ENCODE measurements at places on chromosomes 1 and 21. TPM values are rescaled to one million over a fixed set of nuclear protein-coding genes. Genes with fewer than 3 reads are reported as not detected.

Gene TDRD10
- total RNA-seq, result not detected

DNA sequence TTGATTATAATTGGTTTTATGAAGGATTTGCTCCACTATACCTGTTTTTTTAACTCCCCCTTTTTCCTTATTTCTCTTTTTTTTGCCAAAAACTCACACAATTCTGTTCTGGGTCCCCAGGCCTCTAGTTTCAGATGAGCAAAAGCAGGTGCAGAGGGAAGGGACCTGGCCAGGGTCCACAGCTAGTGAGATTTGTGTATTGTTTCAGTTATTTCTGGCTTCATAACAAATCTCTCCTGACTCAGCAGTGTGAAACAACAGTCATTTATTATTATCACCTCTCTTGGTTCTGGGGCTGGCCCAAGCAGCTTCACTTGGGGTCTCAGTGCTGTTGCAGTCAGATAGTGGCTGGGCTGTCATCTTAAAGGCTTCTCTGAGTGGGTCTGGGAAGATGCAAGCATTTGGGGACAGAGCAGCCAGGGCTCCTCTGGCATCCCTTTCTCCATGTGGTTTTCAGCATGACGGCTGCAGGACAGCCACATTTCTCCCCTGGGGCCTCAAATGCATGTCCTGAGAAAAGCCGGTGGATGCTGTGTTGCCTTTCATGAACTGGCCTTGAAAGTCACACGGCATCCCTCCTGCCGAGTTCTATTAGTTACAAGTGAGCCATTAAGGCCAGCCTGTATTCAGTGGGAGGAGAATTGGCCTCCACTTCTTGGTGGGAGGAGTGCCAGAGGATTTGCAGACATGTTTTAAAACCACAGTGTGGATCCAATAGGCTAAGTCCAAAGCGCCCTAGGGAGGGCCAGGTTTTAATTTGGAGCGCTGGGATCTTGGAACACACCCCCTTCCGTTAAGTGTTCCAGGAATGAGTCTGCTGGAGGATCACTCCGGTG, 137.1 kb downstream of the CAMTA1 start:
- H3K36me3 ChIP-seq, result no peaks in the 10 kb centered on the region
- peaks cover 30% of the 10 kb centered on the region for H3K27me3 ChIP-seq
- no peak for DNase-seq

GRCh38 chr1:15344800-15345704, 64.6 kb upstream of the EFHD2 start:
- no peaks in the 10 kb centered on the region for H3K27me3 ChIP-seq
- DNase-seq, result no peak
- peaks cover 17% of the 10 kb centered on the region for H3K4me1 ChIP-seq
- H3K27ac ChIP-seq, result no peak overlapping the region

DNA sequence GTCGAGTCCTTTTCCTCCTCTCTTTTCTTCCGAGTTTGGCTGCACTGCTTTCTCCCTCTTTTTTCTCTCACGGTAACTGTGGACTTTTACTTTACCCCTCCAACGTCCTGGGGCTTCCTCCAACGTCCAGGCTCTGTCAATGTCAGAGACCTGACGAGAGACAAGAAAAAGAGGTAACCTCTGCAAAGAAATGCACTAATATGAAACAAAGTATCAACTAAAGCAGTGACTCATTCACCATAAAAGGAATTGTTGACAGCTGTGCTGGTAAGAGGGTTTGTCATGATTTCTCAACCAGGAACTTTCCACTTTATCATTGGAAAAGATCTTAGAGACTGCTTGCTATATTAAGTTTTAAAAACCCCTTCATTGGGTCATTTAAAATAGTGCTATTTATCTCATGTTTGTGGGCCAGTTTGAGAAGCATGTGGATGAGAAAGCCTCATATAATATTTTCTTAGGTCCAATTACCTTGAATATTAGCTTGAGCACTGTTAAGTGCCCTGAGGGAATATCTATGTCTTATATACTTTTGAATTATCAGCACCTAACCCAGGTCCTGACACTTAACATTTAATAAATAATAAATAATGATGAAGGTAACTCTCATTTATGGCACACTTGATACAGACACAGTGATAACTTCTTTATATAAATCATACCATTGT, at the start of gene GBP2:
GBP2 (minus strand) TSS at position 202 of the 668 bp plus-strand sequence. CDS start 4,148 bp downstream, outside the sequence.
- peak within 1 kb of the TSS; percentile 41 for H3K4me3 ChIP-seq
- H3K36me3 ChIP-seq, result no peaks in the 10 kb centered on the region
- H3K4me1 ChIP-seq, result peaks cover 20% of the 10 kb centered on the region
- 0 out of 2 replicates have a peak within 1 kb of the TSS, but pooled peaks have one; percentile 11 for H3K27ac ChIP-seq
- peak; percentile 84 for DNase-seq

DNA sequence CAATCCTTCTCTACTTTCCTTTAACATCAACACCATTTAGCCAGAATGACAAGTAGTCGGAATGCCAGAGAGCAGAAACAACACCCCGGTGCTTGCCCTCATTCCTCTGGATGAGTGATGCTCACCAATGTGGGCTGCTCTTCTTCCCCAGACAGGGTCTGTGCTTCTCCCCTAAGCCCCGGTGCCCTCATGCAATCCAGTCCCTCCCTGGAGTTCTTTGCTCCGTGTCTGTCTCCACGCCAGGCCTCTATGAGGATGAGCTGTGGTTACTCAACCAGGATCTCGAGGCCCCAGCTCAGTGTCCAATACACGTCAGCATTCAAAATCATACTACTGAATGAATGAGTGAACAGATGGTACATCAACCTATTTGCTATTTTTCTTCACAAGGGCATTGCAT, 29.7 kb upstream of the PDE9A start:
- H3K27me3 ChIP-seq, result peaks cover 78% of the 10 kb centered on the region
- DNase-seq, result no peak
- no peak overlapping the region for H3K27ac ChIP-seq
- no peak overlapping the region for H3K4me3 ChIP-seq
- H3K4me1 ChIP-seq, result no peaks in the 10 kb centered on the region

- H3K4me3 ChIP-seq, result no peak overlapping the region
- H3K36me3 ChIP-seq, result no peaks in the 10 kb centered on the region
- H3K4me1 ChIP-seq, result no peaks in the 10 kb centered on the region
- H3K27me3 ChIP-seq, result no peaks in the 10 kb centered on the region
- no peak overlapping the region for H3K27ac ChIP-seq
These were observed 177.7 kb downstream of the C1orf94 start for GRCh38 chr1:34354367-34354766.

GRCh38 chr1:25814549-25815087, 5.1 kb upstream of the MTFR1L start:
- no peak overlapping the region for H3K4me3 ChIP-seq
- H3K36me3 ChIP-seq, result no peaks in the 10 kb centered on the region
- no peaks in the 10 kb centered on the region for H3K27me3 ChIP-seq
- no peak overlapping the region for H3K27ac ChIP-seq
- peaks cover 15% of the 10 kb centered on the region for H3K4me1 ChIP-seq

All from PC-3 (cell line).